ENCODE measurements at places on chromosomes 7 and 10.
A peak's percentile ranks its signal among the peaks of the same experiment; 100 is the strongest.

DNA sequence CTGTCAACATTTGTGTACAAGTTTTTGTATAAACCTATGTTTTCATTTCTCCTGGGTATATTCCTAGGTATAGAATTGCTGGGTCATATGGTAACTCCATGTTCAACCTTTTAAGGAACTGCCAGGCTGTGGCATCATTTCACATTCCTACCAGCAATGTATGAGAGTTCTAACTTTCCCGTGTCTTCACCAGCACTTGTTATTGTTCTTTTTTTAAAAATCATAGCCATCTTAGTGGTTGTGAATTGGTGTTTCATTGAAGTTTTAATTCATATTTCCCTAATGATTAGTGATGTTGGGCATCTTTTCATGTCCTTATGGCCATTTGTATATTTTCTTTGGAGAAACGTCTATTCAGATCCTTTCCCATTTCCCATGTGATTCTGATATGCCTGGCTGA, 193.0 kb upstream of the PLXNA4 start:
- DNase-seq: no peak

DNA sequence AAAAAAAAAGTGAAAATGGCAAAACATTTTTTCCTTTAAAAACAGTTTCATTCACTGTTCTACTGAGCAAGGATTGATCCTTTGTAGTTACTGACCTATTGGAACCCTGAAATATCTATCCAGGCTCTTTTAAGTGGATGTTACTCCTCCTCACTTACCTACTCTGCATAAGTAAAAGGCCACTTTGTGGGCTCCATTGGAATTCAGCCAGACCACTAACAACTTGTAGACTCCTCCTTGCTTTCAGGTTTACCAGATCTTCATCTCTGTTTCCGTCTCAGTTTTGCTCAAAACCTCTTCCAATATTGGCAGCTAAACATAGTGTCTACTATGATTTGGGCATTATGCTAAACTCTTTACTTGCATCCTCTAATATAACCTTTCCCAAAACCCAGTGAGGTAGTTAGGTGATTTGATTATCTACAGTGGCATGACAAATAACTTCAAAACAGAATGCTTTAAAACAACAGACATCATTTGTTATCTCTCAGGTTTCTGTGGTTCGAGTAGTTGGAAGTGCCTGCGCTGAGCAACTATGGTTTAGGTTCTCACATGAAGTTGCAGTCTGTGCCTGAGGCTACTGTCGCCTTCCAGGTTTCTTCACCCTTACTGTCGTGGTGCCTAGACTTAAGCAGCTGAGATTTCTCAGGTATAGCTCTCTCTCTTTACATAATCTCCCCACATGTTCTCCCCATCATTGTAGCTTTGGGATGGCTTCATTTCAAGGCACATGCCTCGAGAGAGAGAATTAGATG, 698.2 kb downstream of the REEP3 start:
- no peak for DNase-seq

DNA sequence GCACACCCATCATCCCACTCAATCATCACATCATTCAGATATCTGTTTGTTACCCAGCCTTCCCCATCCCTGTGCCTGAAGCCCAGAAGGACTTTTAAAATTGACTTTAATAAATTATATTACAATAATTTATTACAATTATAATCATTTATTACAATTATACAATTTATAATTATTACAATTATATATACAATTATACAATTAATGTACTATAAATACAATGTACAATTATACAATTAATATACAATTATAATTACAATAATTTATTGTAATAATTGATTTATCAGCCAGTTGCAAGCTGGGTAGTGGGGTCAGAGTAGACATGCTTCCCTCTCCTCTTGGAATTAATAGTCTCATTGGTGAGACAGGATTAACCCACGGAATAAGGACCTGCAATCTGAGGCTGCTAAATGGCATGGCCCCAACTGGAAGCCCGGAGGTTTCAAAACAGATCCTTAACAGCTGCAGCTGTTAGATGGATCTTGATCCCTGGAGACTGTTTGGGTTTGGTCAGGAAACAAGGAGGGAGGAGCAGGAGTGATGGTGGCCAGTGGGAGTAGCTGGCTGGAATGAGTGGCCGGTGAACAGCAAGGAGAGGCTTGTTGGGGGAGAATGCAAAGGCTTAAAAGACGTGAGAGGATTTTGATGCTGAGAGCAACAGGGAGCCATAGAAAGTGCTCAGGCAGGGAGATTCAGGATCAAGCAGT, 402.8 kb upstream of the PODXL start:
- DNase-seq: no peak

- no peak for DNase-seq
Measured at GRCh38 chr7:119643558-119643957, 629.4 kb upstream of the KCND2 start.

DNA sequence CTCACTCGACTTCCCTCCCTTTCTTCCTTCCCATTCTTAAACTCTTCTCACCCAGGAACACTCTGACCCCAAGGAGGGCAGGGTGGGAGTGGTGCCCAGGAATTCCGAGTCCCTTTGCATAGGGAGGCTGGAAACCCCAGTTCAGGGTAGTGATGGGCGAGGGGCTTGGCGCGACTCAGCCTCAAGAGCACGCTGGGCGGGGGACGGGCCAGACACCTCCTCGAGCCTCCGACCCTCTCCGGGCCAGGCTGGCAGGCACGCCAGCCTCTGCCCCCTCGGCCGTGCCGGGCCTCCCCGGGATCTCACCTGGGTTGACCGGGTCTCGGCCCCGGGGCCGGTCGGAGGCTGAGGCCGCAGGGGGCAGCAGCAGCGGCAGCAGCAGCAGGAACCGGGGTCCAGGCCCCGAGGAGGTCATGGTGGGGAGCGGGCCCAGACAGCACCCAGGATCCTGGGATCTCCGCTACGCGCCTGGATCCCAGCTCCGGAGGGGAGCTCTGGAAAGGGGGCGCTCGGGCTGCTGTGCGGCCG, 457 bp downstream of the PLOD3 start:
- no peak for DNase-seq

DNA sequence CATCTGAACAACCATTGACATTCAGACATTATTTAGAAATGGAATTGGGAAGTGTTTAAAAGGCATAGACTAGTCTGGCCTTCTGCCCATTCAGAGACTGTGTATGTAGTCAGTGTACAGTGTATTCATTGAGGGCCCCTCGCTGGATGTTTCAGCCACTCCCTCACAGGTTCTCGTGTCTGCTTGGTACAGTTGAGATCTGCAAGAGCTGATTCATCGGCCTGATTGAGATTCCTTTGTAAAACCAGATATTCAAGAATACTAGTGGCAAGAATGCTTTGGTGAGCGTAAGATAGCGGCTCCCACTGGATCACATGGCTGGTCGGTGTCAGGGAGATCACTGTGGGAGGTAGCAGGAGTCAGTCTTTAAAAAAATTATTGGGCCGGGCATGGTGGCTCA, 119.5 kb downstream of the TCF7L2 start:
- peak; percentile 82 for DNase-seq

DNA sequence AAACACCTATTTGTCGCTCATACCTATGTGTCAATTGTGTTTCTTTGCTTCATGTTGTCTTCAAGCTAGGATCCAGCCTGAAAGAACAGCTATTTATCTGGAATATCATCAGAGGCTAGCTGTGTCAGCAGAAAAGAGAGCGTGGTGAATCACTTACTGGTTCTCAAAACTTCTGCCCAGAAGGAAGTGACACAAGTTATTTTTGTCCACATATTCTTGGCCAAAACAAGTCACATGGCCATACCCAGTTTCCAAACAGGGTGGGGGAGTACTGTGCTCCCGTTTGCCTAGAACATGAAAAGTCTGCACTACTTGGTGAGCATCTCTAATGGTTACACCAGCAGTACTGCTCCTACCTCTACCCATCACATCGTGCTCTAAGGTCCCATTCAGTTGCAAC, 160.9 kb upstream of the CSTF2T start:
- DNase-seq: peak; percentile 13

DNA sequence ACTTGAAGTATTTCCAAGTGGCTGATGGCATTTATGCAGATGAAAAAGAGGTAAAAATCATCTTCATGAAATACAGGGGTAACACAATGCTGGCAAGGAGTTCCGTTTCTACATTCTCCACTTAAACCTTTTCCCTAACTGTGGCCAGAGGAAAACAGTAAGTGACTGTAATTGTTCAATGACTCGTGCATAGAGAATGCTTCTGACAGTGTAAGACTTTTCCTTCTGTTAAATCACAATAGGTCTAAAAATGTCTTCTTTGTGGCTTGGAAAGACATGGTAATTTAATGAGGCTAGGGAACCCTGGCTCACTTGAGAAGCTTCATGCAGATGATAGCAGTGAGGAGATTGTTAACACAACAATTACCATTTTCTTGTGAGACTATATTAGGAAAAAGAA, 50.3 kb upstream of the RSU1 start:
- DNase-seq: no peak

DNA sequence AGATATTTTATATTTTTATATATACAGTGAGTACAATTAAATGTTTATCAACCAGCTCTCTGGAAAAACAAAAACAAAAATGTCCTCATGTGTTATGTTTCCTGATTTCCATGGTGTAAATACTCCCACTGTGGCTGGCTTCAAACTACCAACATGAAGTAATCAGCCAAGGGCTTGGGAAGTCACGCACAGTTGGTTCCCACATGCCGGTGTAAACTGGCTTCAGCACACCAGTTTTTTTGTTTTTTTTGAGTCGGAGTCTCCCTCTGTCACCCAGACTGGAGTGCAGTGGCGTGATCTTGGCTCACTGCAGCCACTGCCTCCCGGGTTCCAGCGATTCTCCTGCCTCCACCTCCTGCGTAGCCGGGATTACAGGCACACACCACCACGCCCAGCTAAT, 11.8 kb downstream of the OSBPL3 start:
- no peak for DNase-seq

DNA sequence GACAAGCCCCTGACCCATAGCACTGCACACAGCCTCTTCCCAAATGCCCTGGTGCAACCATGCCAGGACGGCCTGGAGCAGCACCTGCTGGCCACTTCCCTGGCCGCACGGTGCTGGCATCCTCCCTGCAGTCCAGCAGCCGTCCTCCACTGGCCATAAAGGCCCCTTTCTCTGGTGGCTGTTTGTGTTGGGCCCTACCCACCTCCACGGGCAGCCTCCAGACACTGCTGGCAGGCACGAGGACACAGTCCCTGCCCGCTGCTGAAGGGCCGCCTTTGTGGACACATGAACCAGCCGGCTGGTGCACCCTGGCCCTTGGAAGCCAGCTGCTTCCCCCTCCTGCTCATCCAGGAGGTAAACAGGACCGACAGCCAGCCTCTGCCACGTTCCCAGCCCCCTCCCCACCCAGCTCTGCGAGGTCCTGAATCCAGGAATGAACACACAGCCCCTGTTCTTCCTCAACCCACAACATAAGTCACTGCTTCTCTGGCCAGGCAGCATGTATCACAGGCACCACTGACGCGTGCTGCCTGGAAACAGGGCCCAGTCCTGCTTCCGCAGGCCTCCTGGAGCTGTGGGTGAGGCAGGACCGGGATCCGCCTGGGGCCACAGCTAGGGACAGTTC, 43.8 kb downstream of the SPOCK2 start:
- no peak for DNase-seq

- DNase-seq: no peak
Measured at GRCh38 chr10:28293236-28294168, 9.4 kb downstream of the MPP7 start.

GRCh38 chr10:119654540-119654939, 3.4 kb downstream of the BAG3 start:
- no peak for DNase-seq

- peak; percentile 46 for DNase-seq
Measured at GRCh38 chr7:116024826-116025809, 5.4 kb downstream of the TFEC start.

- no peak for DNase-seq
Measured at GRCh38 chr10:55820478-55820877, 540.6 kb downstream of the ZWINT start.

- DNase-seq: no peak
Measured at GRCh38 chr10:24793648-24794379, 70.1 kb upstream of the ARHGAP21 start.

DNA sequence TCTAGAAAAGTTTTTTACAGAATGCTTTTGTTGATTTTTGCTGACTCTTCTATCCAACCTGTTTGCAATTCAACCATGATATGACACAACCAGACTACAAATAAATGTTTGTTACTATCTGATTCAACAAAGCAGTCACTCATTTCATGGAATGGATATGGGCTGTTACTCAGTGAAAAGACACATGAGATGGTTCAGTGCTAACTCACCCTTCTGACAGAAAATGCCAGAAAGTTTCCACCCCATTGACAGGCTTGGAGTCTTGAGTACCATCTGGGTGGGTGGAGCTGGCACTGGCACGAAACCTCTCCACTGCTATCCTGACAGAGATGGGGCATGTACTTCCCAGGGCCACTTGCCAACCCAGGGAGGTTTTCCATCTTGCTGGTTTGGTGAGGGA, 39.5 kb downstream of the RBM28 start:
- DNase-seq: no peak

- DNase-seq: no peak
Measured at GRCh38 chr7:105353752-105354328, 34.9 kb downstream of the SRPK2 start.

- DNase-seq: no peak
Measured at GRCh38 chr7:103773726-103774125, 215.7 kb downstream of the RELN start.

DNA sequence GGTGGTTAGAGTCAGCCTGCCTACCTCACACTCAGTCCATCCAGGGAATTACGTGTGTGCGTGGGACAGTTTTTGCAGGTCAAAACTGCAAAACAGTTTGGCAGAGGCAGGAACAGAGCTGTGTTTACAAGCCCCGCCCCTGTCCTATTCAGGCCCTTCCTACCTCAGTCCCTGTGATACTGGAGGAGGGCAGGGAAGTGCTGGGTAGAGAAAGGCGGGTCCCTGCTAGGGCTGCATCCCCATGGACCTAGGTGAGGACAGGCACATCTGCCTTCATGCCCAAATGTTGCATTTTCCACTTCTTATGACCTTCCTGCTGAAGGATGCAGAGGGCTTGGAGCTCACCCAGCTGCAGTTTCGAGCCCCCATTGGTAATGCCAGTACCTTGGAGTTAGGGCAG, 25.1 kb downstream of the SBDS start:
- no peak for DNase-seq

DNA sequence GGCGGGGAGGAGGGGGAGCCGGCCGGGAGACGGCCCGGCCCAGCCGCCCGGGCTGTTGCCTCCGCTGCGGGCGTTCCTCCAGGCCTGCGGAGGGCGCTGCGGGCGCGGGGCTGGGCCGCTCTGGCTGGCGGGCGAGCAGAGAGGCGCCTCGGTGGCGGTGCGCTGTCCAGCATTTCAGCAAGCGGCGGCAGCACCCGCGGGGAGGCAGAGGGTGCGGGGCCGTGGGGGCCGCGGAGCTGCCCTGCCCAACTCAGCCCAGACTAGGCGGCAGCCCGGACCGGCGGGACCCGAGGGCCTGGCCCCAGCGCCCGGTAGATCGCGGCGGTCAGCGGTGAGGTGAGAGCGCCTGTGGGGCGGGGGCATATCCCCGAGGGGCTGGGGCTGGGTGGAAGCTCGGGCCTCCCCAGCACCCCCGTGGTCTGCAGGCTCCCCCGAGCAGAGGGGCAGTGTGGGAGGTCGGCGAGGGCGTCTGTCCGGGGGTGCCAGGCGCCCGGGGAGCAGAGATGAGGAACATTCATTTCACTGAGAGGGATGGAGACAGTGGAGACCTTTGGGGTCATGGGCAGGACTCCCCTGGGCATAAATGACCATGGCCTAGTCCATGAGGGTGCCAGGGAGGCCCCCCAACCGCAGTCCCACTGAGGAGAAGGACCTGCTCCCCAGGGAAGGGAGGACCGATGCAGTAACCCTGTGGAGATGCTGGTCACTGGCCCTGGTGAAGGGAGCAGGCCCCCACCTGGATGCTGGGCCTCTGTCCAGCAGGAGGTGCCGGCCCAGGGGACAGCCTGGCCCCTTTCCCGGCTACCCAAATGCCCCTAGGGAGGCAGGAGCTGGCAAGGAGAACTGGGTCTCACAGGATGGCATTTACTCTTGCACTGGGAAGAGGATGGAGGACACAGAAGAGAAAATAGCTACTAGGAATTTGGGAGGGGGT, at the start of gene SRRM3:
Gene SRRM3 (plus strand): TSS at position 165 of the 934 bp plus-strand sequence. CDS start 33,171 bp downstream, outside the sequence.
- DNase-seq: peak; percentile 10

Data from non-pigmented ciliary epithelial cell (primary cell).